Liver (tissue), 10 donors: ENCODE measurements at places on chromosomes 1 and 21.
A peak's percentile ranks its signal among the peaks of the same experiment; 100 is the strongest.

DNA sequence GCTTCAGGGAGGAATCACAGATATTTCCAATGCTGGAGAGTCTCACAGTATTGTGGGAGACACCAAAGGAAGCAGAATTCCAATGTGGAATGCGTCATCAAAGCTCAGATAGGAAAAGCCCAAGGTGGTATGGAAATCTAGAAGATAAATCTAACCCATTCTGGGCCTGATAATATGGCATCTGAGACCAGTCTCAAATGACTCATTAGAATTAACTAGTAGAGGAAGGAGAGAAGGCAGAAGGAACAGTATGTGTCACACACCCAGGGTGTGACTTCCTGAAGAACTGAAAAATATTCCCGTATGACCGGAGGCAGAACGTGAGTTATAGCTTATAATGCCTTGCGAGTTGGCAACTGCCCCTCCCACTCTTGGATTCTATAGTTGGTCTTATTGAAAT is 499.2 kb downstream of the PLPP3 start:
- no peak for DNase-seq

- no peak for DNase-seq
Measured at GRCh38 chr1:155184835-155185782, 11.5 kb downstream of the TRIM46 start.

- DNase-seq: no peak
Measured at GRCh38 chr1:35590476-35591040, 17.4 kb downstream of the TFAP2E start.

- DNase-seq: no peak
Measured at GRCh38 chr1:154747740-154748404, 122.2 kb downstream of the KCNN3 start.

DNA sequence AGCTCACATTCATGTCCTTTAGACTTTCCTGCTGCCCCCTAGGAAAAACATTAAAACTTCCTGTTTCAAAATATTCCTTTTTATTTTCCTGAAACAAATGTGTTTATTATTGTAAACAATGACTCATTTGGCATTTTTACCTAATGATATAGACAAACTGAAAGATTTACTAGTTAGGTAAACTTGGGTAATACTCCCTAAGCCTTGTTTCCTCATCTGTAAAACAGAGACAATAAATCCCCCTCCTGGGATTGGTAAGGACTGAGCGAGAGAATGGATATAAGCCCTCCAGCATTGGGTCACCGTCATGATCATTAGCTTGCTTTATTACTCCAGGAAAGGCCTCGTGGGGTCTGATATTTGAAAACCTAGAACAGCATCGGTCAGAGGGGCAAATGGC is 59.8 kb downstream of the LPAR3 start:
- no peak for DNase-seq

DNA sequence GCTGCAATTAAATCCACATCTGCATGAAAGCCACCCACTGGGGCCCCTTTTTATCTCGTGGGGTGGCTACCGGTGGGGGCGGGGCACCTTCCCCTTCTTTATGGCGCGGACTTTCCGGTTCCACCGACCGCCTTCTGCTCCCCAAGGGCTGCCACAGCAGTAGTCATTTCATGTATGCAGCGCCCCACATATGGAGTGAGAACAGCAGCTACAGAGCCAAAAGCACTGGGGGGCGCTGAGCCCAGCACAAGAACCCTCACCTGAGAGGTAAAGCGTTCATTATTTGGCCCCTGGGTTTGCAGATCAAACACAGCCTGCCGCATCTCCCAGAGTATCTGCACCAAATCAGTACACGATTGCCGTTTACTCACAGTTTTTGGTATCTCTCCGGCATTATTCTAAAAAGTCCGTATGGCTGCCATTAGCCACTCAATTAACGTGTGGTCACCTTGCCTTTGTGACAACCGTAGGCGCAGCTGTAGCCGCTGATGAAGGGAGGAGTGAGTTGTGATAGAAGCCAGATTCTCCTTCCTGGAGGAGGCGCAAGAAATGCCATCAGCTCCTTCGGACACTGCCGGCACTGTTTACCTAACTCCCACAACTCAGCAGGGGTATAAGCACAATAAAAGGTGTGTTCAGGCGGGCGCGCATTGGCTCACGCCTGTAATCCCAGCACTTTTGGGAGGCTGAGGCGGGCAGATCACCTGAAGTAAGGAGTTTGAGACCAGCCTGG is 30.4 kb upstream of the CR2 start:
- DNase-seq: no peak

GRCh38 chr1:113199760-113200455 is 126.9 kb downstream of the LRIG2 start:
- DNase-seq: no peak

DNA sequence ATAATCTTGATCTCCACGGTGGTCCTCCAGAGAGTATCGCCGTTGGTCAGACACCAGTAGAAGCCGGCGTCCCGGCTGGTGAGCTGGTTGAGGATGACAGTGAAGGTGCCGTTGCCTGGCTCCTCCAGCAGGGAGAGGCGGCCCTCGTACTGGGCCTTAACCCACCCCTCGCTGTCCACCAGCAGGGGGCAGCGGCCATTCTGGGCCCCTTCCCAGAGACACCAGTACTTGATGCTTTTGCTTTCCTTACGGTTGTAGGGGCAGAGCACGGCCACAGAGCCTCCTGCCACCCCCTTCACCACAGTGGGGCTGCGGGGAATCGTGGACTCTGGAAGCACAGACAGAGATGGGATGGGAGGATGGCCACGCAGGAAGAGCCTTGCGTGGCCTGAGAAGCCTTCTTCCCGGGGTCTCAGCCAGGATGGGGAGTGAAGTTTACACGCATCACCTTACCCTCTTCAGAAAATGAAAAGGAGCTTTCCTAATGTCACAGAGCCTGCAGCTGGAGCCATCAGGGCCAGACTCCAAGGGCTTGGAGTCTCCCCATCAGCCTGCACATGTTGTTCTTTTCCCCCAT is 10.7 kb downstream of the PIGR start:
- DNase-seq: peak; percentile 82

- DNase-seq: no peak
Measured at GRCh38 chr21:39374046-39374445, 25.2 kb upstream of the HMGN1 start.

GRCh38 chr1:40844887-40845878 is 17.0 kb downstream of the CITED4 start:
- no peak for DNase-seq

- no peak for DNase-seq
Measured at GRCh38 chr1:235366286-235366685, 941 bp upstream of the TBCE start.

DNA sequence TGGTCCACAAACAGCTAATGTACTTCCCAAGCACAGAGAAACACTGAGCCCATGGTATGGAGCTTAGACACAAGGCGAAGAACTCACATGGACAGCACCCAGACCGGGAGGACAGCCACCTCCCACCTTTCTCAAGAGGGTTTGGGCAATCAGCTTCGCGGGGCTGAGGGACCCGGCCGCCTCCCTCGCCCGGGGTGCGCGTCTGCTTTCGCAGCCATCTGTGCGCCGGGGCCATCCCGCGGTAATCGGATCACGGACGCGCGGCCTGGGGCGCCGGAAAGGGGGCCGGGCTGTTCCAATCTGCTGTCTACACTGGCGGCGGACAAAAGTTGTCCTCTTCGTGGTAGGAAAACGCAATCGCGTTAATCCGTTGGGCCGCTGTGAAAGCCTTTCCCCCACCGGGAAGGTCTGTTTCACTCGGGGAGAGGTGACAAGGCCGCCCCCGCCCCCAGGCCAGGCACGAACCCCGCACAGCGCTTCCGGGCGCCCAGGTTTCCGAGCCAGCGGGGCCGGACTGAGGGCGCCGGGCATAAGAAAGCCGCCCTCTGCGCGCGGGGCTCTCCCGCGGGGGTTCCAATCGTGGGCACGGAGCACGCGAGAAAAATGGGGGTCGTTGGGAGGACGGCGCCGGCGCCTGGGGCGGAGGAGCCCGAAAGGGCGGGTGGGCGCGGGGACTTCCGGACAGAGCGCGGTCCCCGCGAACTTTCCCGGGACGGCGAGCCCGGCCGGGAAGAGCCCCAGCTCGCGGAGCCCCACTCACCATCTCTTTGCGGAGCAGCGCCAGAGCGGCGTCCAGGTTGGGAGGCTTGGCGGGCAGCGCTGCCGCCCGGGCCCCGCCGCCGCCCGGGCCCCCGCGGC is 664 bp downstream of the FAM89A start:
- DNase-seq: peak; percentile 53

GRCh38 chr1:165152727-165153126 is 203.8 kb downstream of the LMX1A start:
- DNase-seq: no peak

DNA sequence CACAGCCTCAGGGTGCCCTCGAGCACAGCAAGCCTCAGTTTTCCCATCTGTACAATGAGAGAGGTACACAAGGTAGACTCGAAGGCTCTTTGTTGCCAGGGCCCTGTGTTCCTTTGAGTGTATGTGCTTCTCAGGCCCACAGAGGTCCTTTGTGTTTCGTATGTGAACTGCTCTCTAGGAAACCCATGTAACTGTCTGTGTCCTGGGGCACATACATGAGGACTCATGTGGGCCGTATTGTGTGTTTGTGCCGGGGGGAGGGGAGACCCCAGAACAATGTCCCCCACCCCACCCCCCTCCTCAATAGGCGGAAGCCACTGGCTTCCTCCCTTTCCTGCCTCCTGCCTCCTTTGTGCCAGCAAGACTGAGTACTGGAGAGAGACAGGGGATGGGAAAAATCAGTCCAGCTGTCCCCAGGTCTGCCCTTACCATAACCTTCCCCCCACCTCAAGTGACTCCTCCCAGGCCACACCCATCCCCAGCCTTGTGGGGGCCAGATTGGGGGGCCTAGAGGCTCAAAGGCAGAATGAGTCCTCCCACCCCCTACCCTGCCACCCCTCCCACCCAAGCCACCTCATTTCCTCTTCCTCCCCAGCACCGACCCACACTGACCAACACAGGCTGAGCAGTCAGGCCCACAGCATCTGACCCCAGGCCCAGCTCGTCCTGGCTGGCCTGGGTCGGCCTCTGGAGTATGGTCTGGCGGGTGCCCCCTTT is at the start of gene TIE1:
Gene TIE1, plus strand, starts transcription at position 605 of the 717 bp plus-strand sequence. Its CDS starts 90 bp downstream, at position 695.
- no peak for DNase-seq

GRCh38 chr1:11790880-11791715 is 14.7 kb downstream of the MTHFR start:
- DNase-seq: no peak

- DNase-seq: no peak
Measured at GRCh38 chr1:242240077-242240476, 241.2 kb upstream of the MAP1LC3C start.

DNA sequence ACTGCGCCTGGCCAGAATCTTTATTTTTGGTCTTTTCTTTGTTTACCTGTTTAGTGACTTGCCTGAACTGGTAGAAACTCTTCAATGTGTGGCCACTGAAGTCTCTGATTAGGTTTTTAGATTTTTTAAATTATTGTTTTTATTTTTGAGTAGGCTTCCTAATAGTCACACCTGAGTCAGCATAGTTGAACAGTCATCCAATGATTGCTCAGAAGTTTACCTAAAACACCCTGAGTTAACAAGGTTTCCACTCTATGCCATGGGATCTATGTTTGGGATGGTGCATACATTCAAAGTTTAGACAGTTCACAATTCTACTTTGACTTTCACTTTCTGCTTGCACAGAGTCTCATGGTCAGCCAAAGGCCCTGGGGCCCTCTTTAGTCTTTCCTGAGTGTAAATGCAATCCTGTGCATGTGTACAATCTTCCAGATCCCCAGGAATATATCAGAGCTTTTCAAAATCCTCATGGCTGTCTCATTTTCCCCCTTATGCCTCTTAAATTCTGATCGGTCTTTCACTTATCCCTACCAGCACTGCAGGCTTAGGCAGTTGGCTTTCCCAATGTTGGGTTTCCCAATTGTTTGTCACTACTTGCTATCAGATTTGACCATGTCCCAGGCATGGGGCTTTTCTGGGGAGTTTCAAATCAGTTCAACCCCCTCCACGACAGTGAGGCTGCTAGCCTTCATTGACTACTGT is 114.4 kb upstream of the RAB3GAP2 start:
- no peak for DNase-seq

- no peak for DNase-seq
Measured at GRCh38 chr1:92486251-92487077, at the start of gene GFI1. Gene GFI1 (minus strand): TSS chr1:92486925. CDS start chr1:92483487, 3,438 bp downstream.

GRCh38 chr1:98086796-98087441 is 166.1 kb upstream of the DPYD start:
- no peak for DNase-seq

DNA sequence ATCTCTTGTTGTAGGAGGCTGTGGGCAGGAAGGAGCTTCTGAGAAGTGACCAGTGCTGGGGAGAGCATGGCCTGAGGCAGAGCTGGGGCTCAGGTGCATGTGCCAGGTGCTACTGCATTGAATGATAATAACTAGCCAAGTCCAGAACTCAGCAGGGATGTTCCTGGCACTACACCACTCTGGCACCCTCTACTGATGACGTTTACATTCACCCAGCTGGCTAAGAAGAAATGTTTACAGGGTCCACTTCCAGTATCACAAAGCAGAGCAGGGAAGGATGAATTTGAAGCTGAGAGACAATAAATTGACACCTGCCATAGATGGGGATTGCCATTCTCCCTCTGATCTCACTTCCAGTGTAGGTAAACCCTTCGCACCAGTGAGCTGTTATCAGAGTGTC is 411.8 kb downstream of the SETD4 start:
- DNase-seq: no peak
